ENCODE measurements at places on chromosomes 3 and 15.
A peak's percentile ranks its signal among the peaks of the same experiment; 100 is the strongest.

DNA sequence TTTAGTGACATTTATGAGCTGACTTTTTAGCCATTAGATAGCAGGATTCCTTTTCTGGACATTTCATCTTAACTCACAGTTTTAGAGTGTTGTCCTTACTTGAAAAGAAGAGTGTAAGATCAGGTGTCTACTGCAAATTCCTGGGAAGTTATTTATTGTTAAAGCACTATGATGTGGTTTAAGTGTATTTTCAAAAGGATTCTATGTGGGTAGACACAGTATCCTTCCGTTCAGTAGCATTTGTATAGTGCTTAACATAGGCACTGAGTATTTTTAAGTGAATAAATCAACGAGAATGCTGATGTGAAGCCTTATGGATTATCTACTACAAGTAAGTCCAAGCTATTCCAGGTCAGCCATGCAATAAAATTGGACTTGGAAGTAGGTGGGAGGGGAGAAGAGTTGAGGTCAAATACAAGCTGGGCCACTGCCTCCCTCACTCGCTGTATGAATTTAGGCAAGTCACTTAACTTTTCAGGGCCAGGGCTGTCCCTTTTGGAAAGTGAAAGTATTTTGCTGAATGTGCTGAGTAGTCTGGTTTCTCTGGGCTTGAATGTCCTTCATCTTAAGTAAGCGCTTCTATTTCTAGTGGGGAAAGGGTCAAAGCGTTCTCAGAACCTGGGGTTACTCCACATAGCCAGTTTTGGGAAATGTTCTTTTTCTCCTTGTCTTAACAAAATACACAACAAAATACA is 48.6 kb downstream of the GAP43 start:
- DNase-seq = no peak

DNA sequence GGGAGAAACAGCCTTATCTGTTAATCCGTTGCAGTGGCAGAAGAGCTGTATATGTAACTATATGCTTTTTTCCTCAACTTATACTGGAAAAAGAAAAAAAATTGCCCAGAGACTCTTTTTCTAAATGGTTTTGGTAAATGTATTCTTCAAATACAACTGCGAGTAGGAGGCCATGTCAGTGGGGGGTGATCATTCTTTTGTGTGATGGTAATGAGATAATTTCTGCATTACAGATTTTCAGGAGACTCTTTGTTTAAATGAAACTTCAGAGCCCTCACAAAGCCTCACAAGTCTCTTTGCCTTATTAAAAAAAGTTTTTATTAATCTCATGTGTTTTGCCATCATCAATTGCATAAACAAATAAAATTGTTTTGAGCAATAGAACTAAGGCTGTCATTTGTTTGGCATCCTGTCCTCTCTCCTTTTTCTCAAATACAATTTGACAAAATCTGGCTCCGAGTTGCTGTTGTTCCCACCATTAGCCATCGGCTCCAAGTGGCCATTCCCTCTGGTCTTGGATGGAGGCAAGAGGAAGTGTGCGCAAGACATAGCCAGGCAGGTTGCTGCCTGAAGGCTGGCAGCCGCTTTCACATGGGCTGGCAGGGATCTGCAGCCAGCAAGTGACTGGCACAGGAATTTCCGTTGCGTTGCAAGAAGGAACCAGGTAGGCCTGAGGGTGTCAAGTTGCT is 116.7 kb downstream of the FNDC3B start:
- DNase-seq = no peak

- DNase-seq = no peak
Measured at GRCh38 chr3:54065586-54065985, 56.8 kb upstream of the CACNA2D3 start.

DNA sequence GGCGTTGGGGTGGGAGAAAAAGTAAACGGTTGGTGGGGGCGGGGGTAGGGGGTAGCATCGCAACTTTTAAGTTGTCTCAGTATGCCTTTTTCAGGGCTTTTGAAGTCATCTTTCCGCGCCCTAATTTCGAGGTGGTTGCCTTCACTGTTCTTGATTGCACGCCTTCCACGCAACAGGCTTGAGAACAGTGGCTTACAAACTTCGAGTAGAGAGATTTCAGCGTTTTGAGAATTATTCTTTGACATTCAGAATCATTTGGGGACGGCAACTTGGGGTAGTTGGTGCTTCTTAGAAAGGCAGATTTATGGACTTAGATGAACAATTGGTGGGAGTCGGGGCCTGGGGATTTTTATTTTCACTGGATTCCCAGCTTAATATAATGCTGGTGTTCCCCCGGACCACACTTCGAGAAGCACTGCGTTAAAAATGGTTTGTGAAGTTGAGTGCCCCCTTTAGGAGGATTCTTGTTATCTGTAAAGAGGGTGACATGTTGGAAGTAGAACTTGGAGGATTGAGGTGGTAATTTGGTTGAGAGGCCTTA is 880 bp downstream of the PPP4R2 start:
- DNase-seq = peak; percentile 56

- DNase-seq = no peak
Measured at GRCh38 chr15:31298707-31299172, 27.9 kb upstream of the KLF13 start.

All from effector CD8-positive, alpha-beta T cell (primary cell).